ENCODE measurements at places on chromosomes 1 and 21. TPM values are rescaled to one million over a fixed set of nuclear protein-coding genes. Genes with fewer than 3 reads are reported as not detected.

The SLFNL1 gene
- total RNA-seq: not detected

The USH2A gene
- not detected for total RNA-seq

The TGFB2 gene
- total RNA-seq: 2.3 TPM

The PRAMEF17 gene
- total RNA-seq: not detected
